ENCODE measurements at places on chromosomes 13 and 19. TPM values are rescaled to one million over a fixed set of nuclear protein-coding genes. Genes with fewer than 3 reads are reported as not detected.
A peak's percentile ranks its signal among the peaks of the same experiment; 100 is the strongest.

GRCh38 chr13:111115965-111116521, 933 bp downstream of the ARHGEF7 start:
- DNase-seq = no peak

CEACAM6 gene
- total RNA-seq = not detected

ZNF865 gene
- 2.2 TPM for total RNA-seq

- DNase-seq = peak; percentile 55
Observed at GRCh38 chr19:51097166-51097738, 11.0 kb downstream of the CTU1 start.

- peak; percentile 85 for DNase-seq
Observed at GRCh38 chr13:27035892-27036235, 135.7 kb downstream of the USP12 start.

- DNase-seq = peak; percentile 56
Observed at GRCh38 chr13:74134777-74135325, 647 bp upstream of the KLF12 start.

CD70 gene
- total RNA-seq = 136 TPM

Measured in HT1080 (cell line).